ENCODE measurements at places on chromosomes 1 and 21.

GRCh38 chr1:185733818-185734735 lies at the start of gene HMCN1:
HMCN1 (plus strand) TSS chr1:185734391; CDS start chr1:185734780, 389 bp downstream.
- DNase-seq, result peak; percentile 18

DNA sequence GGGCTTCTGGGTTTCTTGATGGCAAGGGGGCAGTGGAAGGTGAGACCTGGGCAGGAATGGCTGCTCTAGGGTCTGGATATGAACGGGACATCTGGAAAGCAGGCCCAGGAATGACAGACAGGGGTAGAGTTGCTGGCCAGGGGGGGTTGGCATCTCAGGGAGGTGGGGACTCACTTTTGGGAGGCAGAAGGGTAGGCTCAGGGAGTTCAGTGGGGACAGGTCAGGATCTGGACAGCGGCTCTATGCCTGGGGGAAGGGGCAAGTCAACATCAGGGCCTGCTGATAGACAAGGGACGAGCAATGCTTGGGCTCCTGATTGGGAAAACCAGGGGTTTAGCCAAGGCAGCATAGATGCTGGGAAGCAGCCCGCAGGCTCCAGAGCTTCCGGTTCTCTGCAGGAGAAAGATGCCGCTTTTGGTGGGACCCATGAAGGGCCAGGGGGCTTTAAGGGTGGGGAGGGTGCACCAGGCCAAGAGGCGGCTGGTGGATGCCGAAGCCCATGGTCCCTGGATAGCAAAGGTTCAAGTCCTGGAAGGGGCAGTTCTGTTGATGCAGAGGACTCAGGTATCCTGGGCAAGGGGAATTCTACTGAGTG lies 21.9 kb downstream of the IGFN1 start:
- no peak for DNase-seq

GRCh38 chr1:246690100-246690499 lies 34.1 kb upstream of the SCCPDH start:
- DNase-seq, result no peak

DNA sequence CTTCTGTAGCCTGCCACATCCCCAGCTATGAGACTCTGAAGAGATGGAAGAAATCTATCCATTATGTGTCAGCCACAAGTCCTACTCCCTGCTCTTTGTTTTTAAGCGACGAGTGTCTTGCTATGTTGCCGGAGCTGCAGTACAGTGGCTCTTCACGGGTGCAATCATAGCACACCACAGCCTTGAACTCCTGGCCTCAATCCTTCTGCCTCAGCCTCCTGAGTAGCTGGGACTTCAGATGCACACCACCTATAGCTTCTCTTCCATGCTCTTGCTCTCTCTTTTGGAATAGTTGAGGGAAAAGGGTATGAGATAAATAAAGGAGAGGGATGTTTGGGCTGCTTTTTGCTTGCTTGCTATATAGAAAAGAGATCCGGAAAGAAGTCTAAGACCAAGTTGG lies 1.6 kb downstream of the TUFT1 start:
- DNase-seq, result no peak

GRCh38 chr1:19567041-19567440 lies 77.1 kb upstream of the NBL1 start:
- DNase-seq, result no peak

DNA sequence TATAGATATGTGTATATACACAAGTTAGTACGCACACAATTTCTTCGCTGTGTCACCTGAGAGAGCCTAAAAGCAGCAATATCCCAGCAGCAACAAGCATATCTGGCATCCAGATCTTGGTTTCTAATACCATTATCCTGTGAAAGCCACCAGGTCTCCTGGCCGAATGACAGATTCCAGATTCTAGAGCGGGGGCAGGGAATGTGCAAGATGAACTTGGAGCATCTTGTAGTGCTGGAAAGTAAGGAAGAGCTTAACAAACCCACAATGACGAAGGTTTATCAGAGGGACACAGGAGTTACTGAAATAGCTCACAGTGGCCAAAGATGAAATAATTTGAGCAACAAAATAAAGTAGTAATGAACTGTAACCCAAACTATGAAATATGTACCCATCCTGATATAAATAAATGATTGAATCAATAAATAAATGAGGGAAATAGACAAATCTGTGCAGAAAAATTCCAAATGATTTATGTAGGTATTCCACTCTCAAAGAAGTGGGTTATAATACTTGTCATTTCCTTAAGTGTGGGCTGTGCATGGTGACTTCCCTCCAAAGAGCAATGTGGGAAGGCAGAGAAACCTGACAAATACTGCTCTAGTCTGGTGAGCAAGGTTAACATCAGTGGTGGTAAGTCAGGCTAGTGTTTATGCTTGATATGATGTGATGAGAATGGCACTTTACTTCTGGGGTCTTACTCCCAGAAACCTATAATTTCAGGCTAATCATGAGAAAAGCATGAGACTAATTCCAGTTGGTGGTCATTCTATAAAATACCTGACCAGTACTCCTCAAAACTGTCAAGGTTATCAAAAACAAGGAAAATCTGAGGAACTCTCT lies 67.9 kb downstream of the LRRC8D start:
- DNase-seq, result no peak

DNA sequence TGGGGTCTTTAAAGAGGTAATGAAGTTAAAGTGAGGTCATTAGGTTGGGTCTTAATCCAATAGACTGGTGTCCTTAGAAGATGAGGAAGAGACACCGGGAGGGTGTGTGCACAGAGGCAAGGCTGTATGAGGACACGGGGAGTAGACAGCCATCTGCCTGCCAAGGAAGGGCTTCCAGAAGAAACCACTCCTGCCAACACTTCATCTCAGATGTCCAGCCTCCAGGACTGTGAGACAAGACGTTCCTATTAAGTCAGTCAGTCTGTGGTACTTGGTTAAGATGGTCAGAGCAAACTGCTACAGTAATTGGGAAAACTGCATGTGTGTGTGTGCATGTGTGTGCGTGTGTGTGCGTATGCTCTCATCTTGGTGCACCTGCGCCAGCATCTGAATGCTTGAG lies 77.1 kb downstream of the RYR2 start:
- DNase-seq, result no peak

- DNase-seq, result no peak
These were observed 373.4 kb downstream of the LMX1A start for GRCh38 chr1:164983023-164983650.

DNA sequence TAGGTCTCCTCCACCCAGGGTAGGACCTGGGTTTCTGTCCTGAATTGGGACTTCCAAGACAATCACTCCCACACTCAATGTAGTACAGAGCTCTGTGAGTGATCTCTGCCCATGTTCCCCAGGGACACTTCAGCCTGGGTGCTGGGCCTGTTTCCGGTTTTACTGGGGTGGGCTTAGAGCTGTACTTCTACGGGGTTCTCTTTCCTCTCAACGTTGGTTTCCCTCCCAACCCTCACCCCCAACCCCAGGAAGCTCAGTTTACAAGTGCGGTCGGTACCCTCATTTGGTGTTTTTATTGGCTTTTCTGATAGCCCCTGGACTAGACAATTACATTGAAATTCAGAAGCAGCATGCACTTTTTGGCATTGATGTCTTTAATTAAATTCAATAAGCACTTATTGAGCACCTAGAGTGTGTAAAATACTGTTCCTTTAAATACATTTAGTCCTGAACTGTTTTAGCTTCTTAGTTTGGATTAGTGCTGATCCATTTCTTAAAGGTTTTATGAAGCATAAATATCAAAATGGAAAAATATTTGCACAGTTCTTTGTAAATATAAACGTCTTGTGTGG lies 542 bp upstream of the XPR1 start:
- DNase-seq, result peak; percentile 30

DNA sequence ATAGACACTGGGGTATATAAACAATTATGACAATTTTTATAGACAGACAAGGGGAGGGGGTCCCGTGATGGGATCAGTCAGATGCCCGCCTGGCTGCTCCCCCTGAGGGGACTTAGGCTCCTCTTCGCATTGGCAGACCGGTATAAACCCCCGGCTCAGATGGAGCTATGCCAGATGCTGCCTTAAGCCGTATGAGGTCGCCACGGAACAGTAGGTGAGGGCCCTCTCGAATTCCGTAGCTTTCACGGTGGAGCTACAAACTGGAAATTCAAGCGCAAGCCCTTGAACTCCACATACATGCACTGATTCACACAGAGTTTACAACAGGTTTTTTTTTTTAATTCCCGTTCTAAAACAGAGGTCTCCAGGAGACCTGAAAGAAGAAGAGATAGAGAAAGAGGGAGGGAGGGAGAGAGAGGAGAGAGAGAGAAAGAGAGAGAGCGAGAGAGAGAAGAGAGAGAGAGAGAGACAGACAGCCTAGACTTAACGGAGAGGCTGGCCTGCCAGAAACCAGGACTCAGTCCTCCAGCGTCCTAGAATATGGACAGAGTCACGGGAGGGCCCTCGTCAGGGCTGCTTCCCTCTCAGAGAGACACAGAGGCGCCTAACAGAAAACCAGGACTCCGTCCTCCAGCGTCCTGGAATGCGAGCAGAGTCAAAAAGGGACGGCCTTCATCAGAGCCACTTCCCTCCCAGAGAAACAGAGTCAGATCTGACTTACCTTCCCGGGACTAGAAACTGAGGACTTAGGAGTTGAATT lies 24.4 kb upstream of the TMEM54 start:
- DNase-seq, result no peak

DNA sequence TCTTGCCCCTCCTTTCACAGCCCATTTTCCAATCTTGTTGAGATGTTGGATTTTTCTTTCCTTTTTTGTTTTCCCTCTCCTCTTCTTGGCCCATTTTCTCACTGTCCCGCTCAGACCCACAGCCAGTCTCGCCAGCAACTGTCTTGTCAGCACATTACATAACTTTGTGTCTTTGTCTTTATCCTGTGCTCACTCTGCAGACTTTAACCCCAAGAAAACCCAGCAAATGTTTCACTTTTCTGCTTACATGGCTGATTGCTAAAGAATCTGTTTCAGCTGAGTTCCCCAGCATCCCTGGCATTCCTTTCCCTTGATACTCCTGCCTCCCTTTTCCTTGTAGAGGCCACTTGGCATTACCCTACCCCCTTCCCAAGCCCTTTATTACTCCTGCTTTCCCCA lies 74.6 kb downstream of the ZNF648 start:
- no peak for DNase-seq

GRCh38 chr1:224045556-224045955 lies 68.4 kb upstream of the FBXO28 start:
- no peak for DNase-seq

Data from DMS153 (cell line).